ENCODE measurements at places on chromosomes 2 and 18. TPM values are rescaled to one million over a fixed set of nuclear protein-coding genes. Genes with fewer than 3 reads are reported as not detected.

GRCh38 chr2:105877945-105878344 is 133.2 kb downstream of the NCK2 start:
- no peak for DNase-seq

- DNase-seq, result no peak
Observed at GRCh38 chr2:107775211-107775610, 51.5 kb upstream of the RGPD4 start.

DNA sequence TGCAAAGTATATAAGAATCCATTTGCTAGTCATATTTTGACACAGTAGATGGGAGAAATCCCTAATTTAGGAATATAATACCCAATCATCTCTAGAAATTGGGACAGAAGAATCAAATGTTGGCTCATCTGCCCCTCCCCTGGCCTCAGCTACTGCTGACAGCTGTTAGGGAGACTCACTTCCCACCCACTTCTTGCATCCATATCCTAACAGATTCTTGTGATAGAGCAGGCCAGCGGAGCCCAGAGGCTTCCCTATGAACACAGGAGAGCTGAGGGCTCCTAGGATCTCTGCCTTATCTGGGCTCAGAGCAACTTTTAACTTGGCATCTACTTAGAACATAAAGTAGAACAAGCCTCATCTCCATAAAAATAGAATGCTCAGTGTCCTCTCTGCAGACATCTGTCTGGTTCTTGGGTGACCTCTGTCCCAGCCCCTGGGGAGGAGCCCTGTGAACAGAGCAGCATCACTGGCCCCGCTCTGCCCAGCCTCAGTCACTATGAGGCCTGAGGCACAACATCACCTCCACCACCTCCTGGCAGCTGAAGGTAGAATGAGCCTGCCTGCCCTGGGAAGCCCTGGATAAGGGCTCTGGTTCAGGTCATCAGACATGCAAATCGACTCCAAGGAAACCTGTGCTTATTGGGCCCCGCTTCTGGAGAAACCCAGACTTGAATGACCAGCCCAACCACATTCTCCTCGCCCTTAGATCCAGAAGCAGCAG is 229.7 kb downstream of the ANKRD36B start:
- DNase-seq, result no peak

C2orf66 gene
- 0.33 TPM for total RNA-seq

CASP10 gene
- 3.0 TPM for total RNA-seq

- no peak for DNase-seq
Observed at GRCh38 chr18:50933684-50934083, 34.2 kb upstream of the ELAC1 start.

DNA sequence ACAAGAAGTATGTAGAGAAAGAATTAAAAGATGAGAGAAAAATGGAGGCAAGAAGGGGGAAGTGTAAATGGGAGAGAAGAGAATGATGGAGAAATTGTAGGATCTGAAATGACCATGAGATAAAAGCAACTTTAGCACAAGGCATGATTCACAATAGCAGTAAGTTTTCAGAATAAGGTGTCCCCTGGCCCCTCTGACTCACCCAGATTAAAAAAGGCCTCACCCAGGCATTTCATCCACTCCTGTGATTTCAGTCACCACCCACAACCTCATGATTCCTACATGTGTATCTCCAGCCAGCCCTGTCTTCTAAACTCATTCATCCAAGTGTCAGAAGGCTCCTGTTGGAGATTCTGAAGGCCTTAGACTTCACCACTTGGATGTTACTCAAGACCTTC is 56.6 kb downstream of the SP100 start:
- DNase-seq, result no peak

APCDD1 gene
- 8.6 TPM for total RNA-seq

GRCh38 chr18:8001711-8002301 is 434.7 kb downstream of the PTPRM start:
- no peak for DNase-seq

GRCh38 chr2:107064750-107065149 is 178.8 kb upstream of the ST6GAL2 start:
- no peak for DNase-seq

MOCOS gene
- 1.3 TPM for total RNA-seq

Data from body of pancreas (tissue), 4 donors.